Stimulated activated CD4-positive, alpha-beta T cell treated with anti-CD3 and anti-CD28 coated beads, Interleukin-1b, Interleukin-23, amount 100 ng/mL, for 1 hour (primary cell): ENCODE measurements at places on chromosomes 4 and X.

DNA sequence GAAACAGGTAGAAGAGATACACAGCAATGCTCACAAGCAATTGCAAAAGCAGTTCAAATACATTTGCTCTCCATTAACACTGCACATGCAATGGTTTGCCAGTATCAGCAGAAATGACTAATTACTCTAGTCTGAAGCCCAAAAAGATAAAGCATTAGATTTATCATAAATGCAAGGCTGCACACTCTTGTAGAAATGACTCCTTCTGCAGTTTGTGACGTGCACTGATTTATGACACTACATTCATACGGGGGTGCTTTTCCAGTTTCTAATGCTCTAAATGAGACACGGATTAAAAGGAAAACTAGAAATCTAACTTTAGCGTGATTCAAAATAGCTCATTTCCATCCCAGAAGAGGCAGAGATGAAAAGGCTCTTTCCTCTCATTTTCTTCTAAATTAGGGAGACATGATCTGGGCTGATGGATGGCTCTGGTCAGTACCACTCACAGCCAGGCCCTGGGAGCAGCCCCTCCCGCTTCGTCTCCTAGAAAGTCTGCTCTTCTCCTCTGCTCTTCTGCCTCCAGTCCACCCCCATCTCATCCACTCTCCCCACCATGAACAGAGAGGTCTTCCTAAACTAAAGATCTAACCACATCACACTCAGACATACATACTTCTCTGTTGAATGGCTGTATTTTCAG is 33.2 kb downstream of the PPP2R2C start:
- no peak for DNase-seq

GRCh38 chrX:139018436-139018835 is 306.9 kb upstream of the FGF13 start:
- DNase-seq, result no peak

DNA sequence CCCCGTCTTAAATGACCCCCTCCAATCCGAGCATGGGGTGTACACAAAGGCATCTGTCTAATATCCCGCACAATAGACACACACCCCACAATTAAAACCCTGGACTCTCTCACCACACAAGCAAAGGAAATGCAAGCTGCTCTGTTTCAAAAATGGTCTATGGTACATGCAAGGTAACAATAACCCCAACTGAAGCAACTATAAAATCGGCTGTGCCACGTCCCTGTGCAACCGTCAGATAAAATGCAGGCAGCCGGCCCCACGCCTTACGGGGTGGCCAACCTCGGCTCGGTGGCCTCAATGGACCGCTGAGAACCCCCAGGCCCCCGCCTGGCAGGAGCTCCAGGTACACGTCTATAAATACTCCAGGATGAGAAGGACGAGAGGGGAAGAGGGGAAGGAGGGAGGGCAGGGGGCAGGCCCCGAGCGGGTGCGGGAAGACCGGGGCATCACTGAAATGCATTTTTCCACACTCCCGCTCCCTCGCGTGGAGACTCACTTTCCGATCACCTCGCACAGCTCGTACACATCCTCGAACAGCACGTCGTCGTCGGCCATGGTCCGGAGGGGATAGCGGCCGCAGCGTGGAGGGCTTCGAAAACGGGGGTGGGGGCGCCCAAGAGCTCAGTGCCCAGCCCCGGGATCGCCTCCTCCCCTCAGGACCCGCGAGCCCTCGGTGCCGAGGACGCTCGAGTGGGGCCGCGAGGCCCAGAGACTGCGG is 763 bp downstream of the CASK start:
- no peak for DNase-seq

- peak; percentile 7 for DNase-seq
Observed at GRCh38 chrX:69493193-69493592, 10.9 kb upstream of the NALF2 start.

GRCh38 chrX:20980426-20980825 is 393.8 kb upstream of the CNKSR2 start:
- no peak for DNase-seq

DNA sequence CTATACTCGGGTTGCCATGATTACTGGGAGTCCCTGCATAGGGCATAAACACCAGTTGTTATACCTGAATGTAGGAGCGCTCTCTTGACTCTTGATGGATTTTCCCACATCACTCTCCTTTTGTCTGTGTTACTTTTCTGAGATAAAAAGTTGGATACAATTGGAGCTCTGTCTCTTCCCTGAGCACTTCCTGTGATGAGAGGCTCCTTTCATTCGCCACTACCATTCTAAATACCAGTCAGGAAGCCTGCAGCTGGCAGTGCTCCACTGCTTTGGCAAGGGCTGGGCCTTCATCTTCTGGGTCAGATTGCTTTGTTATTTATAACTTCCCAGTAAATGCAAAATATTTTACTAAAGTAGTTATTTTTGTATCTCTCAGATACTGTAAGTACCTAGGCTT is 13.9 kb downstream of the TCEANC start:
- no peak for DNase-seq
